Endothelial cell of umbilical vein (primary cell): ENCODE measurements at places on chromosomes 3 and 15. TPM values are rescaled to one million over a fixed set of nuclear protein-coding genes. Genes with fewer than 3 reads are reported as not detected.

TCF12 gene
- total RNA-seq, result 127 and 133 TPM in 2 replicates

P2RY1 gene
- 1.7 and 1.9 TPM in 2 replicates for total RNA-seq

SNURF gene
- 9.4 and 12.2 TPM in 2 replicates for total RNA-seq

REC114 gene
- not detected in 2 replicates for total RNA-seq

CCR8 gene
- not detected in 2 replicates for total RNA-seq

IL16 gene
- 0.99 and 2.1 TPM in 2 replicates for total RNA-seq

RFTN1 gene
- 43.3 and 45.1 TPM in 2 replicates for total RNA-seq

AEN gene
- 35.6 and 38.3 TPM in 2 replicates for total RNA-seq

SIDT1 gene
- total RNA-seq, result not detected in 2 replicates

LYZL4 gene
- total RNA-seq, result not detected in 2 replicates

LSAMP gene
- total RNA-seq, result not detected in 2 replicates

TM2D3 gene
- total RNA-seq, result 34.3 and 36.7 TPM in 2 replicates

GORASP1 gene
- total RNA-seq, result 68.0 and 74.7 TPM in 2 replicates

LINGO1 gene
- total RNA-seq, result 0.32 and 0.33 TPM in 2 replicates

SH3GL3 gene
- not detected in 2 replicates for total RNA-seq

MANF gene
- total RNA-seq, result 248 and 254 TPM in 2 replicates

COL6A5 gene
- total RNA-seq, result not detected in 2 replicates

FAM107A gene
- 8.2 and 10.7 TPM in 2 replicates for total RNA-seq

SI gene
- total RNA-seq, result not detected in 2 replicates

PARP9 gene
- total RNA-seq, result 9.7 and 12.5 TPM in 2 replicates

CACNA2D2 gene
- not detected in 2 replicates for total RNA-seq

LHFPL4 gene
- total RNA-seq, result not detected in 2 replicates

CIDEC gene
- total RNA-seq, result not detected in 2 replicates

CEP97 gene
- 10.3 and 14.0 TPM in 2 replicates for total RNA-seq

CLDN16 gene
- not detected in 2 replicates for total RNA-seq

NPAP1 gene
- total RNA-seq, result not detected in 2 replicates

OR5H14 gene
- 0.05 TPM in 1 of 2 replicates, not detected in the other for total RNA-seq

CHRNA7 gene
- total RNA-seq, result 2.6 and 2.7 TPM in 2 replicates

LAMB2 gene
- total RNA-seq, result 374 and 423 TPM in 2 replicates

TRIM71 gene
- not detected in 2 replicates for total RNA-seq

APH1B gene
- 24.6 and 28.8 TPM in 2 replicates for total RNA-seq

TGM5 gene
- not detected in 2 replicates for total RNA-seq

FETUB gene
- total RNA-seq, result not detected in 2 replicates

PPP1R14D gene
- total RNA-seq, result not detected in 2 replicates
